ENCODE measurements at places on chromosomes 7 and 10. TPM values are rescaled to one million over a fixed set of nuclear protein-coding genes. Genes with fewer than 3 reads are reported as not detected.

- no peaks in the 10 kb centered on the region for H3K27me3 ChIP-seq
- no peak overlapping the region for H3K27ac ChIP-seq
- H3K4me3 ChIP-seq: no peak overlapping the region
- no peaks in the 10 kb centered on the region for H3K4me1 ChIP-seq
- no peaks in the 10 kb centered on the region for H3K36me3 ChIP-seq
These were observed 112.7 kb downstream of the ICA1 start for GRCh38 chr7:8149222-8149621.

DNA sequence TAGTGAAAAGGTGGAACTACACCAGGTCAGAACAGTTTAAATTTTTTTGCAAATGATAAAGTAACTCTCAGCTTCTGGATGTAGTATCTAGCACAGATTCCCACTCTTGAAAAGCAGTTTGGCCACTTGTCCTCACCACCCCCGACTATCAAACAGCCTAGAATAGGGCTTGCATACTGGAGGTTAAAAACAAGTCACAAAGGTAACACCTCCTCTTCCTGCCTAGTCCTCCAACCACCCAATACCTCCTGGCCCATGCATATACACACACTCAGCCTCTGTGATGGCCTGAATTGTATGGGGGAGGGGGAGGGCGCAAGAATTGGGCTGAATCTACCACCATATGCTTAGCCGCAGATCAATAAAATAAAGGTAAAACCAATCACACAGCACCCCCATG lies 5.7 kb downstream of the SKAP2 start:
- H3K27me3 ChIP-seq: no peaks in the 10 kb centered on the region
- H3K4me1 ChIP-seq: no peaks in the 10 kb centered on the region
- H3K4me3 ChIP-seq: no peak overlapping the region
- no peak for DNase-seq
- no peaks in the 10 kb centered on the region for H3K36me3 ChIP-seq
- H3K27ac ChIP-seq: no peak overlapping the region

GRCh38 chr7:158695726-158696452 lies 8.7 kb downstream of the NCAPG2 start:
- no peaks in the 10 kb centered on the region for H3K36me3 ChIP-seq
- no peaks in the 10 kb centered on the region for H3K27me3 ChIP-seq
- DNase-seq: no peak
- no peak overlapping the region for H3K27ac ChIP-seq
- no peak overlapping the region for H3K4me3 ChIP-seq

DNA sequence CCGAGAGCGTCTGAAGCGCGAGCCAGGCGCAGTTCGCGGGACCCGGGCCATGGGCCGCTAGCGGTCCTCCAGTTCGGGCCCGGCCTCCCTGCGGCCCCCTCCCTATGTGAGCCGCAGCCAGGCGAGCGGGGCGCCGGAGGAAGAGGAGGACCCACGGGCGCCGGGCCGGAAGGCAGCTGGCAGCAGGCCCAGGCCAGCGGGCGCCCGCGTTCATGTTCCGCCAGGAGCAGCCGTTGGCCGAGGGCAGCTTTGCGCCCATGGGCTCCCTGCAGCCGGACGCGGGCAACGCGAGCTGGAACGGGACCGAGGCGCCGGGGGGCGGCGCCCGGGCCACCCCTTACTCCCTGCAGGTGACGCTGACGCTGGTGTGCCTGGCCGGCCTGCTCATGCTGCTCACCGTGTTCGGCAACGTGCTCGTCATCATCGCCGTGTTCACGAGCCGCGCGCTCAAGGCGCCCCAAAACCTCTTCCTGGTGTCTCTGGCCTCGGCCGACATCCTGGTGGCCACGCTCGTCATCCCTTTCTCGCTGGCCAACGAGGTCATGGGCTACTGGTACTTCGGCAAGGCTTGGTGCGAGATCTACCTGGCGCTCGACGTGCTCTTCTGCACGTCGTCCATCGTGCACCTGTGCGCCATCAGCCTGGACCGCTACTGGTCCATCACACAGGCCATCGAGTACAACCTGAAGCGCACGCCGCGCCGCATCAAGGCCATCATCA lies 1.1 kb downstream of the ADRA2A start:
- H3K27me3 ChIP-seq: no peaks in the 10 kb centered on the region
- no peak overlapping the region for H3K27ac ChIP-seq
- H3K4me1 ChIP-seq: peaks cover 3% of the 10 kb centered on the region
- no peaks in the 10 kb centered on the region for H3K36me3 ChIP-seq

GRCh38 chr7:158933468-158934139 lies 77.2 kb downstream of the DYNC2I1 start:
- no peak overlapping the region for H3K4me3 ChIP-seq
- no peaks in the 10 kb centered on the region for H3K4me1 ChIP-seq
- H3K27me3 ChIP-seq: no peaks in the 10 kb centered on the region
- no peak overlapping the region for H3K27ac ChIP-seq

The PRSS37 gene
- total RNA-seq: not detected

The PLAU gene
- total RNA-seq: 1.8 TPM

Measured in Caco-2 (cell line).